ENCODE measurements at places on chromosomes 6 and 20.

DNA sequence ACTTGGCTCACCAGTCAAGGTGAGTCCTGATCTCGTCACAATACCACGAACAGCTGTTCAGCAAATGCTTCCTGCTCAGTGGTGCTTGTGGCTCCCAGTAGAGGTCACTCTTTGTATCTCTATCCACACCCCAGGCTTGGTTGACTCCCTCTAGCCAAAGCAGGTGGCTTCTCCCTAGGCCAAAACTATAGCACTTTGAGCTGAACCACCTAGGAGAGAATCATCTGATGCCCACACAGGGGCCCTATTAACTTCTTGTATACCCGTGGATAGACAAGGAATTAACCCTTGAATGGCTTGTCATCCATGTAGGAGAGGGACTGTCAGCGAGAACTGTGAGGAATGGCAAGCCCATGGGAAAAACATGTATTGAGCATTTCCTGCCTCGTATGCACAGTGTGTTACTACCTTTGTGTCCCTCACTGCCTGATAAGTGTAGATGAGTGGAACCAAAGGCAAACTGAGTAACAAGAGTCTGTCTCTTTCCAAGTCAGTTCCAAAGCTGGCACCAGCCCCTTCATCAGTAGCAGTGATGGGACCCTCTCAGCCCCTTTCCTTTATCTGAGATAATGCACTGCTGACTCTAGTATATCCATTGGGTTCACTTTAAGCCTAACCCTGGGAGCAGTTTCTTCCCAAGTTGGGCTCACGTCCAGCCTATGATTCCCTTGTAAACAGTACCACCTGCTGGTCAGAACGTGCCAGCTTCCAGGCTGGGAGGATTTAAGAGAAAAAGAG, 42.5 kb downstream of the EIF2S2 start:
- peak; percentile 52 for DNase-seq

- DNase-seq: no peak
Measured at GRCh38 chr20:24676978-24677370, 207.5 kb downstream of the SYNDIG1 start.

- DNase-seq: no peak
Measured at GRCh38 chr6:897528-898207, 204.7 kb upstream of the EXOC2 start.

DNA sequence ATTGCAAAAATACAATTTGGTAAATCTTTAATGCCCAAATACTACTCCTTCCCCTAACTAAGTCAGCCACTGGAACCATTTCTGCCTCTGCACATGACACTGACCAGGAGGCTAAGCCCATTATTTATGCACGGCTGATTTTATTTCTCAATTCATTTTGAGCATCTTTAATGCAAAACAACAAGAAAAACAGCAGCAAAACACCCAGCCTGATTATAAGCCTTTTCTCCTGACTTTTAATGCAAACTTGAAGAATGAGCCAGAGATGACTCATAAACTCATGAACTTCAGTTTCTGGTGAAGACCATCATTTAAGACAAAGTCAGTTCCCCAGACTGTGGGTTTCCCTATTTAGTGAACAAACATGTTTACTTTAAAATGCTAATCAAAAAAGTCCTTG, 51.6 kb downstream of the CYP24A1 start:
- DNase-seq: no peak

DNA sequence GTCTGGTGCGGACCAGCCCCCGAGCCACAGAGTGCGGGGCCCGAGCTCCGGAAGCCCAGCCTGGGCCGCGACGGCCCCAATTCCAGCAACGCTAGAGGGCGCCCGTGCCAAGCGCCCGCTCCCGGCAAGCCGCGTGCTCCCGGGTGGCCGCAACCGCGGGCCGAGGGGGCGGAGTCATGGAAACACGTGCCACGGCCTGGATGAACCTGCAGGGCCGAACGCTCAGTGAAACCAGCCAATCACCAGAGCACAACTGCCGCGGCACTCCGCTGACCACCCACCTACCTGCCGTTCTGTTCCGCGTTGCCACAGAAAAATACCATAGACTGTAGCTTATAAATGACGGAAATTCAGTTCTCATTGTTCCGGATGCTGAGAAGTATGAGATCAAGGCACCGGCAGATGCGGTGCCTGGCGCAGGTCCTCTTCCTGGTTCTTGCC, 85.7 kb upstream of the FOXC1 start:
- peak; percentile 76 for DNase-seq

- no peak for DNase-seq
Measured at GRCh38 chr20:44001667-44002596, 87.3 kb downstream of the TOX2 start.

- no peak for DNase-seq
Measured at GRCh38 chr20:52404671-52405070, 213.1 kb upstream of the ZFP64 start.
